Gastroesophageal sphincter (tissue), 4 donors: ENCODE measurements at places on chromosomes 6 and 20. TPM values are rescaled to one million over a fixed set of nuclear protein-coding genes. Genes with fewer than 3 reads are reported as not detected.
A peak's percentile ranks its signal among the peaks of the same experiment; 100 is the strongest.

GRCh38 chr6:56798163-56798562, 155.5 kb upstream of the DST start:
- no peak for ATAC-seq

DNA sequence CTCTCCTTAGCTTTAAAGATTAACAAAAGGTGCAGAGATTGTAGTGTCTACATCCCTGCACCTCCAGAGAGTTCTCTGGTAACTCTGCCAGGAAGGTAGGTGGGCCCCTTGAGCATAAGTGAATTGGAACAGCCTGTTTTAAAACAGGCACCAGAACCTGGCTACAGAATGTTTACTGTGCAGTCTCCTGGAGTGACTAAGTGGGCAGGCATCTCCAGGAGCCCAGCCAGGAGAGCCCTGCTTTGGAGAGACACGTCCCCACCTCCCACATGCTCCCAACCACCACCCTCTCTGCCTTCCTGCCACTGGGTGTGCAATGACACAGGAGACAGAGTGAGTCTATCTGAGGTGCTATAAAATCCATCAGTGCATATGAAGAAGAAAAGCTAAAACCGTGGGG, 110.3 kb upstream of the EYA4 start:
- ATAC-seq, result peak; percentile 71

GRCh38 chr6:9131616-9132015, 696.3 kb upstream of the SLC35B3 start:
- ATAC-seq, result no peak

The SNPH gene
- total RNA-seq, result 14.5 TPM

The PI16 gene
- 21.6 TPM for total RNA-seq

GRCh38 chr20:4272225-4272624, 256.9 kb upstream of the RNF24 start:
- ATAC-seq, result no peak

- no peak for ATAC-seq
Measured at GRCh38 chr6:72522735-72523141, 99.1 kb upstream of the KCNQ5 start.

The RIPK1 gene
- 20.1 TPM for total RNA-seq

GRCh38 chr20:54172856-54173652, 732 bp downstream of the CYP24A1 start:
- ATAC-seq, result peak; percentile 36

The DLK2 gene
- total RNA-seq, result not detected

The NKAPL gene
- 4.1 TPM for total RNA-seq

The AP5S1 gene
- total RNA-seq, result 10.4 TPM

DNA sequence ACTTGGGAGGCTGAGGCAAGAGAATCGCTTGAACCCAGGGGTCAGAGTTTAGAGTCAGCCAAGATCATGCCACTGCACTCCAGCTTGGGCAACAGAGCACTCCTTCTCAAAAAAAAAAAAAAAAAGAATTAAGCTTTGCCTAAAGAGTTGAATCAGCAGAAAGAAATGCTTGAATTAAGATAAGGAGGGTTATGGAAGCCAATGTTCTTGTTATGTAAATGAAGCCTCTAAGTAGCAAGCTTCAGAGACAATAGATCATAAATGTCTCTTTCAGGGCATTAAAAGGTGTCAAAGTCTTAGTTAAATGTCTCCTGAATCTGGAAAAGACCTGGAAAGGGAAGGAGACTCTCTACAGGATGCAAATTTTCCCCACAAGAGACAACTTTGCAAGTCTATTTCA, 69.7 kb upstream of the FAM83B start:
- no peak for ATAC-seq

The SLC18B1 gene
- 8.9 TPM for total RNA-seq

- no peak for ATAC-seq
Measured at GRCh38 chr20:47922269-47922668, 137.0 kb upstream of the SULF2 start.

The DNMT3B gene
- 0.81 TPM for total RNA-seq

DNA sequence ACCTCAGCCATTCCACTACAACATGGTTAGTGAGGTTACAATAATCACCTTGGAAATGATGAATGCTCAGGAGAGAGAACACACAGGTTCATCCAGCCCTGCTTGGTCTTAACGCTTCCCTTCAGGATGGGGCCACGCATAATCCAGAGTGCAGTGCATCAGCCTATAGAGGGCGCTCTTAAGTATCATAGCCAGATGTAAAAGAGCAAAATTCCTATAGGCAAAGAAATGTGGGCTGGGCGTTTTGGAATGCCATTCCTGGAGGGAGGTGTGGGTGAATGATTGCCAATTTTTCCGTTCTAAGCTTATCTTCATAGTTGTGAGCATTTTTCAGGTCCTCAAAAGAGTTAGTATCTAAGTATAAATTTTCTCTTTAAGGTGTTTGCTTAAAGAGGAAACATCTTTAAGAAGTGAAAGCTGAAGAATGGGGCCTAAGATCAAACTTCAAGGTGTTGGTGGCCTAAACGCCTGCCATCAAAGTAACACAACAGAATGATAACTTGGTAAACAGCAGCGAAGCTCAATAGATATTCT, 1.8 kb downstream of the RIPOR2 start:
- no peak for ATAC-seq

DNA sequence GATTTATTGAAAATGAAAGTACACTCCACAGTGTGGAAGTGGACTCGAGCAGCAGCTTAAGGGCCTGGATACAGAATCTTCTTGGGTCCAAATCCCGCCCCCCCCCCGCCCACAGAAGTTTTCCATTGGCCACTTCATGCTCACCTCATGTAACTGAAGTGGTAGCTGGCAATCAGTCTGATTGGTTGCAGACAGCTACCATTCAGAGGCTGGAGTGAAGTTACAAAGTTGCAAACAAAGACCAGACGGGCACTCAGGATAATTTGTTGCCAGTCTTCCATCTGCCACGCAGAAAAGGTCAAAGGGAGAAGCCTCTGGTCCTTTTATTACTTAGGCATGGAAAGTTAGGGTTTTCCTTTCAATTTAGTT, 25.8 kb upstream of the FABP7 start:
- no peak for ATAC-seq

DNA sequence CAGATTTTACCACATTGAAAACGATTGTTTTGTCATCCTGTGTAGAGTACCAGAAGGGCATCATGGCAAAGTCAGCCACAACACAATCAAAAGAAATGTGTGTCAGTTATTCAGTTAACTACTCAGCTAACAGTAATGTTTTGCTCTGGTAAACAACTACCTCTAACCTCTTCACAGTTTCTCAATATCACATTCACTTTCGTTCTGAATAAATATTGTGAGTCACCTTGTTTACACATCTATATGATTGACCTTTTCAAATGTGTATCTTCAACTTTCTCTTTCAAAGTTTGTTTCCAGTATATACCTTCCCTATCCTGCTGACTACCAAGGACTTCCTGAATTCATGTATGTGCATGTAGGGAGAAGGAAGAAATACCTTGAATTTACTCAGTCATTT, 216.6 kb upstream of the UFL1 start:
- ATAC-seq, result no peak

DNA sequence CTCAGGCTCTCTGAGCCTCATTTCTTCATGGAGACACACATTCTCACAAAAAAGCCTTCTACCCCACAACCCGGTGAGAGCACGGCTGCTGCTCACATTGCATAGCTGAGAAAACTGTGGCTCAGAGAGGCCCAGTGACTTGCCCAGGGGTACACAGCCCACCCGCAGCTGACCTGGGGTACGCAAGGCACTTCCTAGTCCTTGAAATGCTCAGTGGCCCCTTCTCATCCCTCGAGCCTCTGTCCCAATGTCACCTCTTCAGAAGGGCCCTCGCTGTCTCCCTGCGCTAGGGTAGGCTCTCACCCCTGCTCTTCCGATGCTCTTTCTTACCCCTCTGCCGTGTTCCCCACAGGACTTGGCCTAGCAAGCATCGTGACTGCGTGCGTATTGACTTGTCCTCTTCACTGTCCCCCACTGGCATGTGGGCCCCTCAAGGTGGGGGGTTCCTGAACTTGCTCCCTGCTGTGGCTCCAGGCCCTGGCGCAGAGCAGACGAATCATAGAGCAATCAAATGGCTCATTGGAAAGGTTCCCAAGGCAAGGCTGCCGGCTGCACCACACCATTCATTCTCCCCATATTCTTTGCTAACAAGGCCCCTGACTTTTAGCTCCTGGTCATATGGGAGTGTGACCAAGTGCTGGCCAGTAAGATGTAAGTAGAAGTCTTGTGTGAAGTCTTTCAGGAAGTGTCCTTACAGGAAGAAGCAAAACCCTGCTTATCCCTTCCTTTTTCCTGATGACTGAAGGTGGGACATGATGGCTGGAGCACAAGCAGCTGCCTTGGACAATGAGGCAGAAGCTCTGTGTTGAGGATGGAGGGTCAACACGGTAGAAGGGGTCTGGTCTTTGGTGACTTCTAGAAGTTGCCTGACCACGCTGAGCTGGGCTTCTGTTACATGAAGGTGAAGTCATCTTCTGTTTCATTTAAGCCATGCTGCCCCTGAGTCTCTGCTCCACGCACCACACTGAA, 22.7 kb downstream of the PCK1 start:
- ATAC-seq, result no peak

DNA sequence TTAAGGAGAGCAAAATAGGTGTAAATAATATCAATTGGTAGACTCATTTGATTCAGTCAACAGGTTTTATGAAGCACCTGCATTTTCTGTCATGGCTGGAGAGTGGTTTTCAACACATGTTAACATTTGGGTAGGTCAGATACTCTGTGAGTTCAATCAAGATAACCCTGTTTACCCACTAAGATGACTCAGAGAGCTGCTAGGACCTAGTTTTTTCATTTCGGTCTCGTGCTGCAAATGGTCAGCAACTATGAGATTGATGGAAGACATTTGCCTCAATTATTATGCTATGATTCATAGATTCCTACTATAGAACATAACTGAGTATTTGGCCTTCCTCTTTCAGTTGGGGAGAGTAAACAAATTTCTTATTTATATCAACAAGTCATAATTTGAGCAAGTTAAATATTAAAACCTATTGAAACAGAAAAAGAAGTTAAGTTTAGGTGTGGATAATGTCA, 391.4 kb upstream of the CITED2 start:
- ATAC-seq, result no peak

GRCh38 chr20:9480066-9480465, 34.3 kb upstream of the LAMP5 start:
- no peak for ATAC-seq

DNA sequence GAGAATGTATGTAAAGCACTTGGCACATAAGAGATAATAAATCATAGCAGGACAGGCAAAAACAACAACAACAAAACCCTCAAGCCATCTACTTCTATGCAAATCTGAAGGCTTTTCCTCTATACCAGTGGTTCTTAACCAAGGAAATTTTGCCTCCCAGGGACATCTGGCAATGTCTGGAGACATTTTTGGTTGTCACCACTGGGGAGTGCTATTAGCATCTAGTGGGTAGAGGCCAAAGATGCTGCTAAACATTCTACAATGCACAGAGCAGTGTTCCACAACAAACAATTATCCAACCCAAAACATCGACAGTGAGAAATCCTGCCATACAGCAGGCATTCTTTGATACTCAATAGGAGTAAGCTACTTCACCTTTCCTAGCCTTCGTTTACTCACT, 28.2 kb downstream of the NDRG3 start:
- no peak for ATAC-seq

GRCh38 chr6:84161190-84161589, 66.3 kb downstream of the CEP162 start:
- ATAC-seq, result no peak

DNA sequence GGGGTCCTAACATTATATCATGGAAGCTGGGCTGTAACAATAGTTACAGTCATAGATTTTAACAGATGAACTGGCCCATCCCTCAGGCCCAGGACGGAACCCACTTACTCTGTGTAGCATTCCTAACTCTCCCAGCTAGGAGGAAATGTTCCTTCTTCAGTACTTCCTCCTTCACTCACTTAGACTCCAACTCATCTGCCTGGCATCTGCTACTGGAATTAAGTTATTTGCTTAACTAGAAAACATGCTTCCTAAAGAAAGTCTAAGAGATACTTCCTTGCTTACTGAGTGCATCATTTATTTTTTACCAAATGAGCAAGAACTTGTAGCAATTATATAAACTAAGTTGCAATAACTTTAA, 20.5 kb downstream of the GCLC start:
- ATAC-seq, result no peak

DNA sequence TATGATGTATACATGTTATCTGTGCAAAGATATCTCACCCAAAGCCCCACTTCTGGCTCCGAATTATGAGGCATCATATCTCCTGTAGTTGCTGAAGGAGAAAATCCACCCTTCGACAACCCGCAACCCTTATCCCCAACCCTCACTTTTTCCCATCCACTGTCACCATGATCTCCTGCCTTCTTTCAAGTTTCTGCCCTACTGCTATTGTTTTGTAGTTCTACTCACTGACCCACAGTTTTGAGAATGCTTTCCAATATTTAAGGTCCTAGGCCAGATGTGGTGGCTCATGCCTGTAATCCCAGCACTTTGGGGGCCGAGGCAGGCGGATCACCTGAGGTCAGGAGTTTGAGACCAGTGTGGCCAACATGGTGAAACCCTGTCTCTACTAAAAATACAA, 22.2 kb downstream of the ADGRF1 start:
- no peak for ATAC-seq

- ATAC-seq, result no peak
Measured at GRCh38 chr20:62246872-62247652, 8.7 kb downstream of the OSBPL2 start.

- no peak for ATAC-seq
Measured at GRCh38 chr20:18778690-18779392, 34.7 kb upstream of the SCP2D1 start.

- no peak for ATAC-seq
Measured at GRCh38 chr6:11366934-11367637, 134.6 kb upstream of the NEDD9 start.

The LAMA2 gene
- total RNA-seq, result 137 TPM

DNA sequence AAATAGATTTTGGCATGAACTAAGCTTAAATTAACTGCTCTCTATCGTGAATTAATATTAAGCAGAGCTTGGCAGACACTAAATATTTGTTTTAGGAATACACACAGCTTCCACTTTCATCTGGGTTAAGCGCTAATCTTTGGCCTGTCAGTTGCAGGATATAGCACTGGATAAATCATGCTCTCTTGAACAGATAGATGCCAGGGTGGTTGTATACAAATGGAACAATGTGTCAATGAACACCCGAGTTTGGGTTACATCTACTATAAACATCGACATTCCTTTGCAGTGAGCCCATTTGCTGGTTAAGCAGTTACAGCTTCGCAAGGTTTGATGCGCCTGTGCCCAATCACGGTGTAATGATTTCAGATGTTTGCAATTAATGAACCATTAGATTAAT, 338.2 kb upstream of the ZFP64 start:
- ATAC-seq, result no peak

The ATP6V1G2 gene
- total RNA-seq, result 5.7 TPM

DNA sequence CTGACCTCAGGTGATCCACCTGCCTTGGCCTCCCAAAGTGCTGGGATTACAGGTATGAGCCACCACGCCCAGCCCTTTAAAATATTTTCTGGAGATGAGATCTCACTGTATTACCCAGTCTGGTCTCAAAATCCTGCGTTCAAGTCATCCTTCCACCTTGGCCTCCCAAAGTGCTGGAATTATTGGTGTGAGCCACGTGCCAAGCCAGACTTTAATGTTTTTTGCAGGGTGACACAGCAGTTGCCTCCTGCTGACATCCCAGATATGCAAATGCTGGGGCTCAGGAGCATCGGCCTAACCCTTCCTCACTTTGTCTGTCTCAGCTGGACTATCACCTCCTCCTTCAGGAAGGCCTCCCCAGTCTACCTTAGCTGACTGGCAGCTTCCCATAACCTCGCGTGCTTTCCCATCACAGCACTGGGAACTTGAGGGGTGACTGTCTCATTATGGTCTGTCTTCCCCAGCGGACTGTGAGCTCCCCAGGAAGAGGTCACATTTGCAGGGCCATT, 14.3 kb upstream of the ID1 start:
- ATAC-seq, result no peak
